ENCODE measurements at places on chromosomes 7 and 10. TPM values are rescaled to one million over a fixed set of nuclear protein-coding genes. Genes with fewer than 3 reads are reported as not detected.

- DNase-seq: no peak
- H3K4me3 ChIP-seq: no peak overlapping the region
- no peak overlapping the region for H3K27ac ChIP-seq
- no peaks in the 10 kb centered on the region for H3K4me1 ChIP-seq
- no peaks in the 10 kb centered on the region for H3K27me3 ChIP-seq
Measured at GRCh38 chr10:12719365-12719764, 282.1 kb downstream of the CCDC3 start.

GRCh38 chr7:88226886-88227516 is 7.2 kb upstream of the SRI start:
- no peaks in the 10 kb centered on the region for H3K36me3 ChIP-seq
- no peak overlapping the region for H3K4me3 ChIP-seq
- DNase-seq: no peak
- no peaks in the 10 kb centered on the region for H3K4me1 ChIP-seq

GRCh38 chr10:119439922-119440321 is 102.6 kb downstream of the RGS10 start:
- no peaks in the 10 kb centered on the region for H3K36me3 ChIP-seq
- no peak overlapping the region for H3K27ac ChIP-seq
- no peaks in the 10 kb centered on the region for H3K4me1 ChIP-seq
- H3K4me3 ChIP-seq: no peak overlapping the region
- DNase-seq: no peak

- no peak for DNase-seq
- H3K36me3 ChIP-seq: no peaks in the 10 kb centered on the region
- no peaks in the 10 kb centered on the region for H3K4me1 ChIP-seq
- no peak overlapping the region for H3K4me3 ChIP-seq
Measured at GRCh38 chr7:66016131-66016461, 34.1 kb upstream of the GUSB start.

AOAH gene
- total RNA-seq: 26.4 TPM

HOXA2 gene
- total RNA-seq: not detected

LOXL4 gene
- not detected for total RNA-seq

ACADSB gene
- 24.4 TPM for total RNA-seq

CUBN gene
- 0.73 TPM for total RNA-seq

ENTPD7 gene
- 7.4 TPM for total RNA-seq

OSBPL3 gene
- 72.5 TPM for total RNA-seq

HMX3 gene
- not detected for total RNA-seq

TRIM50 gene
- total RNA-seq: not detected

GPR85 gene
- not detected for total RNA-seq

All from CD8-positive, alpha-beta memory T cell (primary cell).